ENCODE measurements at places on chromosomes 6 and 20.
A peak's percentile ranks its signal among the peaks of the same experiment; 100 is the strongest.

DNA sequence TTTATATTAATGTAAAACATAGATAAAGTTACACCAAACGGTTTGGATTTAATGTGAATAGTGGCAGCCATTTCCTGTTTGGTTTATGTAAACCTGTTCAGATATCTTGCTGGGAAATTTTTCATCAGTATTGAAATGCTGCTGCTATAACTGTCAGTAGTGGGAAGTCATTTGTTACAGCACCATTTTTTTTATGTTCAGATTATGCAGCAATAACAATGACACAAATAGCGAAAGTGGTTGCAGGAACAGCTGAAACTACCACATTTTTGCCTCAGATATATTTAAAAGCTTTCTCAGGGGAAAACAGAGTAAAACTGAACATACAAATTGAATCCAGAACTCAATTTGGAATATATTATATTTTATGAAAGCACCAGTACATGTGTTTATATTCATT lies 128.8 kb upstream of the SIM1 start:
- no peak for DNase-seq

DNA sequence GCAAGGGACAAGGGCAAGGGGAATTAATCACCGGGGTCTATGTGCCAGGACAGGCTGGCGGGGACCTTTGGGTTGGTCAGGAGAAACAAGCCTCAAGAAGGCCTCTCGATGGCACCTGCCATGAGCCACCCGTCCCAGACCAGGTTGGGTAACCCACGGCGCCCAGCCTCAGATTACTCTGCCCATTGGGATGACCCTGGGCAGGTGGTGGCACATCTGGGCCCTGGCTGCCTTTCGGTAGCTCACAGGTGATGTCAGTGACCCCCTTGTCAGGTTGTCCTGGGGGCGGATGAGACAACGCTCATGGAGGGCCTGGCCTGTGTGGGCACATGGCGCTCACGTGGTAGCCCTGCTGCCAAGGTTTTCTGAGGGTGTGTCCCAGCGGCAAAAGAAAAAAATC lies 152.2 kb downstream of the SYCP2 start:
- DNase-seq, result no peak

DNA sequence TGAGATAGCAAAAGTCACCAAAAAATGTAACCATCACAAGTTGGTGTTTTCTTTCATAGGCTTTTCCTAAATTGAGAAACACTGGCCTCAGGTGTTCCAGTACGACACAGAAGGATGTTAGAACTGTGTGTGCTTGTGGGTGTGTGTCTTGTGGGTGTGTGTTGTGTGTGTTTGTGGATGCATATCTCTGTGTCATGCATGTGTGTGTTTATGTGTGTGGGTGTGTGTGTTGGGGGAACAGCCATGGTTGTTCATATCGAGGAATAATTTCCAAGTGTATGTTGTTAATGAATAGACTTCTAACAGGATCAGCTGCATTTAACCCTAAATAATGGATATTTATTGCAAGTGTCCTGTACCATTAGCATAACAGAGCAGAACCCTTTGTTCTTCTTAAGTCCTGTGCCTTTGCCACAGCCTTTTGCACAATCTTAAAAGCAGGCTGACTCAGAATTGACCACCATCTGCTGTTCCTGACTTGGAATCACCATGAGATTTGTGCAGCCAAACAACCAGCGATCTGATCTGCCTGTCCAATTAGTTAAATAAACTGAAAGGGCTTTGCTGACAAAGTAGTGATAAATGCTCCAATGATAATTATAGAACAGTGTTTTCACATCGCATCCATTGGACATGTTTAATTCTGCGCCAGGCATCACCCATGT lies 7.6 kb downstream of the CD93 start:
- DNase-seq, result no peak

DNA sequence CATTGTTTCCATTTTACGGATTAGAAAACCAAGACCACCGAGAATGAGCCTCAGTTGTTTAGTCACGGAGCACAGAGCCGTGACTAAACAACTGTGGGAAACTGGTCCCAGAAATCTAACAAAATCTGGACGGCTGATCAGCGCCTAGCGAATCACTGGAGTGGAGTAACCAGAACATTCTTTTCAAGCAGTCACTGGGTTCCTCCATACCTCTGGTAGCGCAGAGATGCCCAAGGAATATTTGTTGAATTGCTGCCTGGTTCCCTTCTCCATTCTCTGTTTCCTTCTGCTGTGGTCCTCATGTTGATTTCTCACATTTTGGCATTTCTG lies 62.0 kb downstream of the GPX5 start:
- DNase-seq, result no peak

DNA sequence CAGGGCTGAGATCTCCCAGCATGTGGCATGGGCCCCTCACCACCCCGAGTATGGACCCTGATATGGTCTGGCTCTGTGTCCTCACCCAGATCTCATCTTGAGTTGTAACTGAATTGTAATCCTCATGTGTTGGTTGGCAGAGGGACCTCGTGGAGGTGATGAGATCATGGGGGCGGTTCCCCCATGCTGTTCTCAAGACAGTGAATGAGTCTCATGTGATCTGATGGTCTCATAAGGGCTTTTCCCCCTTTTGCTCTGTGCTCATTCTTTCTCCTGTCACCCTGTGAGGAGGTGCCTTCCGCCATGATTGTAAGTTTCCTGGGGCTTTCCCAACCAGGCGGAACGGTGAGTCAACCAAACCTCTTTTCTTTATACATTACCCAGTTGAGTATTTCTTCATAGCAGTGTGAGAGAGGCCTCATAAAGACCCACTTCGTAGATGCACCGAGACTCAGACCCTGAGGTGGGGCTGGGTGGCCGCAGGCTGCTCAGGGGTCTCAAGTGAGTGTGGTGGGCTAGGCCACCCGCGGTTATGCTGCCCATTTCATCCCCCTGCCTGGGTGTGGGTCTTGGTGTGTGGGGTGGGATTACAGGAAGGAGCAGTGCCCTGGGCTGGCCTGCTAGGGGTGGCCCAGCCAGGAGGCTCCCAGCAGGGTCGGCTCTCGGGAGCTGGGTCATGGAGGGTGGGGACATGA lies 26.2 kb upstream of the GATA5 start:
- DNase-seq, result no peak

DNA sequence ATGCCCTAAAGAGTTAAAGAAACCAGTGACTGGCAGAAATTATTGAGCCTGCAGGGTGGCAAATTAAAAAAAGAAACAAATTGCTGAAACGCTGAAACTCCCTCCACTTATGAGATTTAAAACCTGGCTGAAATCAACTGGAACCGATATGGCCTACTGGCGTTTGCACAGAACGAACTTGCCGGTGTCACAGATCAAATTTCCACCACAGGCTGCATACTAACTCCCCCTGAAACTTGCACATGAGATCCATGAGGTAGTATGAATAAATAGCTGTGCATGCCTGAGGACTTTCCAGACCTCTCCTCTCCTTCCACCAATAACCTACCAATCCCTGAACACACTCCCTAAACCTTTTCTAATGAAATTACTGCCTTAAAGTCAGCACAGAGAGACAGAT lies 150.4 kb downstream of the RNGTT start:
- DNase-seq, result no peak

- no peak for DNase-seq
Observed at GRCh38 chr20:50304923-50305635, 114.4 kb downstream of the CEBPB start.

- no peak for DNase-seq
Observed at GRCh38 chr20:13034115-13034514, 25.3 kb downstream of the SPTLC3 start.

DNA sequence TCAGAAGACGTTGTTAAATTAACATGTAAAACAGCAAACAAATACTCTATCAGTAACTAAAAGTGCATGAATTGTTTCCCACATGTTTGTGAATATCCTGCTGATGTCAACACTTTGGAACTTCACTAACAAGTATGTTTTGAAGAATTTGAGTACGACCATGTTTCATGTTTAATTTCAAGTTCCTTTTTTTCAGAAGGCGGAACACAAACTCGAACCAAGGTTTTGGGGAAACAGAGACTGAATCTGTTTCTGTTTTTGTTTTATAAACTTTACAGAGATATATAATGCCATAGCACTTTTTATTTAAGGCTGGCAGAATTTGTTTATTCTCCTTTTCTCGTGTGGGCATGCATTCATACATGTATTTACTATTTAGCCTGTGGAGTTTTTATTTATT lies 509.3 kb upstream of the CITED2 start:
- no peak for DNase-seq

DNA sequence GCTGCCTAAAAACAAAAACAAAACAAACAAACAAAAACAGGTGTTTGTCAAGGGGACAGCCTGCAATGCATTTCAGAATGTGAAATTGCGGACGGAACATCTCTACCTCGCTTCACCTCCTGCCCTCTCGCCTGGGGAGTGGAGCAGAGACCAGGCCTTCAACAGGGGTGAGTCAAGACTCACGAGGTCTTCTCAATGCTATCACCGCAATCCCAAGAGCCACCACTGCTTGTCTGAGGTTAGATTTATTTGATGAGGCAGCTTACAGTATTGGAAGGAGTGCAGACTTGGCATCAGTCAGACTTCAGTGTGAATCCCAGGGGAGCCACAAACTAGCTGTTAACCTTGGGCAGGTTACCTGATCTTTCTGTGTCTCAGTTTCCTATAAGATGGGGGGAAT lies 7.7 kb downstream of the GABRR1 start:
- no peak for DNase-seq

DNA sequence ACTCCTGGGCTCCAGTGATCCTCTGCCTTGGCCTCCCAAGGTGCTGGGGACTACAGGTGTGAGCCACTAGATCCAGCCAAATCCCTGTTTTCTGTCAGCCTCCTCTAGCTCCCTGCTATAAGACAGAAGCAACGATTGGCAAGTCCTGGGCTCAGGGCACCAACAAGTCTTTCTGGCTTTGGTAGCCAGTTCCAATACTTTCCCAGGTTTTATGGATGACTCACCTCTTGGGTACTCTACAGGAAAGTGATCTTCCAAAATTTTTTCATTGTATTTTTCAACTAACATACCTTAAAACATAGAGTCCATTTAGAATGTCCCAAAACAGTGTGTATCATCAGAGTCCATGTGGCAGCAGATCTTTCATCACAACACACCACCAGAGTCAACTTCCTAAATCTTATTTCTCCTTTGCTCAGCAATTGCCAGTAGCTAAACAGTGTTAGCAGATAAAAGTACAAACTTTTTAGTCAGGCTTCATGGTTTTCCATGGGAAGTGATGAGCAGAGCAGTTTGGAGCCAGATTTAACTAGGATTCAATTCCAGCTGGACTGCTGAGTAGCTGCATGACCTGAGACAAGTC lies 13.3 kb downstream of the GABBR1 start:
- no peak for DNase-seq

- no peak for DNase-seq
Observed at GRCh38 chr20:41308290-41308711, 9.2 kb downstream of the ZHX3 start.

DNA sequence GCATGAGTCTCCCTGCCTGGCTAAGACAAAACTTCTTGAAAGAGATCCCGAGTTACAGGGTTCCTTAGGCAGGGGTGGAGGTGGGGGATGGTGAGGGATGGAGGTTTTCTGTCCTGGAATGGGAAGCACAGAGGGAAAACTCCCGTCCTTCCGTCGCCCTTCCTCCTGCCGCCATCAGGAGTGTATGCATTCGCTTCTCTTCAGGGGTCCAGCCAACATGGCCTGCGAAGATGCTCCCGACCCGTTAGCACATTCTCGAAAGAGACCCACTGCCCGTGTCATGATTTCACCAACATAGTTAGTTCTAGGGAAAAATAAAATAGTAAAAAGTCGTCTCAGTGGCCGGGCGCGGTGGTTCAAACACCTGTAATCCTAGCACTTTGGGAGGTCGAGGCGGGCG lies 37.1 kb downstream of the KIF25 start:
- DNase-seq, result no peak

DNA sequence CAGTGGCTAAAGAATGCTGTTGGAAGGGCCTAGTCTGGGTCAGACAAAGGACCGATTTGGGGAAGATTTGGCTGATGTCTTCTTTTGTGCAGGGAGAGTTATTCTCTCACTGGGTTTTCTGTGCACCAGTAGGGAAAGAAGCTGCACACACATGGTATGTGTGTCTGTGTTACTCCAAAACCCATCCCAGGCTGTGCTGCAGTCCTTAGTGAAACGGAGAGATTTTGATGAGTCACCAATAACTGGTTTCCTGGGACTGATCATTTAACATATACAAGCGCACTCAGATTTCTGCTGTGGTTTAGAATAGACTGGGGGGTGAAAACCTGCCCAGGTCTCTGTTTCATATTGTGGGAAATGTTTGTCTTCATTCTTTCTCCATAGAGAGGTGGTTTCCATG lies 1049.8 kb downstream of the KIF16B start:
- DNase-seq, result no peak

DNA sequence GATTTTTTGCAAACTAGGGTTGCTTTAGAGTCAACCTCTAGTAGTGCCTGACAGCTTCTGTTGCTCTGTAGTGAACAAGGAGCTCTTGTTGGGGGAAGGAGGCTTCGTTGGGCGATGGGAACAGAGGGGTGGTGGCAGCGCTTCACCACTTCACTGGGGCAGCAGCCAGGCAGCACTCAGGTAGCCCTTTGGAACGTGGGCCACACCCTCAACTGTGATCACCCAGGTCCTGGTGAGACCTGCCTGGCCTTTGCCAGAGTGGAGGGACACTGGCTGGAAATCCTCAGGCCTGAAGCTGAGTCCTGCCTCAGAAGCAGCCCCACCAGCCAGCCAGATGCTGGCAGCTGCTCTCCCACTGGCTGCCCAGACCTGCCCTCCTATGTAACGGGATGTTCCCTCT lies 10.4 kb upstream of the EDN3 start:
- no peak for DNase-seq

GRCh38 chr6:35486005-35486925 lies 10.6 kb downstream of the TEAD3 start:
- DNase-seq, result no peak

- DNase-seq, result no peak
Observed at GRCh38 chr6:43304361-43304760, 4.3 kb downstream of the CRIP3 start.

- no peak for DNase-seq
Observed at GRCh38 chr6:105783333-105783935, 302.7 kb upstream of the PRDM1 start.

GRCh38 chr6:156880913-156881312 lies 103.7 kb downstream of the ARID1B start:
- no peak for DNase-seq

GRCh38 chr20:40506537-40506939 lies 182.5 kb downstream of the MAFB start:
- DNase-seq, result peak; percentile 97

- no peak for DNase-seq
Observed at GRCh38 chr6:4929097-4929718, 74.6 kb downstream of the RPP40 start.
